Dermis microvascular lymphatic vessel endothelial cell (primary cell): ENCODE measurements at places on chromosomes 16 and 17. TPM values are rescaled to one million over a fixed set of nuclear protein-coding genes. Genes with fewer than 3 reads are reported as not detected.

KRTAP16-1 gene
- not detected in 2 replicates for total RNA-seq

SCO1 gene
- total RNA-seq: 29.8 and 46.0 TPM in 2 replicates

TPSAB1 gene
- total RNA-seq: not detected in 2 replicates

KRTAP4-6 gene
- not detected in 2 replicates for total RNA-seq

CRISPLD2 gene
- total RNA-seq: under 0.01 and 0.13 TPM in 2 replicates

OTOA gene
- total RNA-seq: under 0.01 TPM in 1 of 2 replicates, not detected in the other
